ENCODE measurements at places on chromosomes 12 and 14.

- DNase-seq = no peak
Measured at GRCh38 chr12:27468241-27468640, 21.7 kb downstream of the SMCO2 start.

DNA sequence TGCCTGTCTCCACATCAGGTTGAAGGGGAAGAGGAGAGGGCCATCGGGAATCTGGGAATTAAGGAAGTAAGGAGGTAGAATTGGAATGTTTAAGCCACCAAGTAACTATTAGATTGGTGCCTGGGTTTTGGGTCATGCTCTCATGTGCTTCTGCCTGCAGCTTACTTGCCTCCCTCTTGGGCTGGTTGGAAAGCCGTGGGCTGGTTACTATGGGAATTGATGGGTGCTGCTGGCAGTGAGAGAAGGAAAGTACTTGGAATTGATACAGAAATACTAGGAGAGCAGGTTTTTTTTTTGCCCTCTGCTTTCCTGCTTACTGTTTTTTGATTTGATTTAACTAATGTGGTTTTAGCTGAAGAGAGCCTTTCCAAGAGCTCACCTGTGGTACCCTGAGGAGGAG, 493.5 kb upstream of the RGS6 start:
- no peak for DNase-seq

- no peak for DNase-seq
Measured at GRCh38 chr12:105843986-105844760, 294.6 kb downstream of the NUAK1 start.

DNA sequence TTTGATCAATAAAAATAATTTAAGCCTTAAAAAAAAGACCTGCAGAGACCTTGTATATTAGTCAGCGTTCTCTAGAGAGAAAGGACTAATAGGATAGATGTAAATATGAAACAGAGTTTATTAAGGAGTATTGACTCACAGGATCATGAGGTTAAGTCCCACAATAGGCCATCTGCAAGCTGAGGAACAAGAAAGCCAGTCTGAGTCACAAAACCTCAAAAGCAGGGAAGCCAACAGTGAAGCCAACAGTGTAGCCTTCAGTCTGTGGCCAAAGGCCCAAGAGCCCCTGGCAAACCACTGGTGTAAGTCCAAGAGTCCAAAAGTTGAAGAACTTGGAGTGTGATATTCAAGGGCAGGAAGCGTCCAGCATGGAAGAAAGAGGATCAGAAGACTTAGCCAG, 66.3 kb downstream of the TBX5 start:
- no peak for DNase-seq

DNA sequence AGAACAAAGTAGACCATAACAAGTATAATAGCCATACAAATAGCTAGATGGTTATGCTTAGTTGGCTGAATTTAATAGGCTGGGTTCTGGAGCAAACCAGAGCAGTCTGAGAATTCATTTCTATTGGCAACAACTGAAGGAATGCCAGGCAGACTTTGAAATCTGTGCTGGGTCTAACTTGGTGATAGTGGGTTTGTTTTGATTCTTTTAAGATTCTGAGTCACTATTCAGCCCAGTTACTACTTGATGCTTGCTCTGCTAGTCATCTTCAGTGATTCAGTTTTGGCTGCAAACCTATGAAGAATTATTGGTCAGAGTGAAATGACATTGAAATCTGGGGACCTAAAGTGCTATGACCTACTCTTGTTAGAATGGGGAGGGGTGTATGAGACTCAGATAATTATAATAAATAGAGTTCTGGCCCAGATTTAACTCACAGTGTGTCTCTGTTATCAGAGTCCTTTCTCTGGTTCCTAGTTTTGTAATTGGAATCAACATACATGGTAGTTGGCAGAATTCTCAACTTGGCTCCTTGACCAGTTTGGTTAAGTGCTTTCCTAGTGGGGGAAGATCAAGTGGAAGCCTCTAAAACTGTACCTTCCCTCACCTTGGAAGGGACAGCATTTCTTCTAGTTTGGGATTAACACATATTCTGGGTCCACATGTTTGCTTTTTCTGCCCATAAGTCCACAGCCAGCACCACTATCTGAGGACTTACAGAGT, 43.5 kb downstream of the MNAT1 start:
- DNase-seq = no peak

- DNase-seq = no peak
Measured at GRCh38 chr12:116245189-116245588, 32.3 kb downstream of the MED13L start.

DNA sequence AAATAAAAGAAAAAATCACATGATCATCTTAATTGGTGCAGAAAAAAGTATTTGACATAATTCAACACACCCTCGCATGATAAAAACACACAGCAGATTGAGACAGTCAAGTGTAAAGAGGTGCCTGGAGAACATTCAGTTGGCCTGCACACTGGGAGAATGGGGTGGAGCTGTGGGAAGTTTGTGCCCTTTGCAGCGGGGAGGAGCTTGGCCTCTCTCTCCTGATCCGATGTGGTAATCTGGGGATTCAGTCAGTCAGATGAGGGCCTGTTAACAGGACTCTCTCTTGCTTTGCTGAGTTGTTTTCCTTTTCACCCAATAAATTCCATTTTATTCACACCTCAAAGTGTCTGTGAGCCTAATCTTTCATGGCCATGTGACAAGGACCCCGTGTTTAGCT, 5.9 kb downstream of the SERPINA6 start:
- no peak for DNase-seq

DNA sequence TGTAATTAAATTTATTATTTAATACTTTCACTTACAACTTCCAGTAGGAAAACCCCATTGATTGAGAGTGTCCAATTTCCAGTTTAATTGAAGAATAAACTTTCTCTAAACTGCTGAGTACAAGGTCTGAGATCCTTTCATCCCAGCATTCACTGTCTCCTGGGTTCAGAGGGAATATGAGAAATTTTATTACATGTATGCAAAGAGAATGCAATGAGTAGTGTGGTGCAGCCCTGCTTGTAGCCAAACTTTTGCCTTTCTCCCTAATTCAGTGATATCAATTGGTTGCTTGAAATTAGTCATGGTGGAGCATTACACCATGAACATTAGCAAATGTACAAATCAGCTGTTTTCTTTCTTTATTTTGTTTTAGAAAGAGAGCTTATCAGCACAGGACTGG, 780.6 kb upstream of the MDGA2 start:
- DNase-seq = no peak

DNA sequence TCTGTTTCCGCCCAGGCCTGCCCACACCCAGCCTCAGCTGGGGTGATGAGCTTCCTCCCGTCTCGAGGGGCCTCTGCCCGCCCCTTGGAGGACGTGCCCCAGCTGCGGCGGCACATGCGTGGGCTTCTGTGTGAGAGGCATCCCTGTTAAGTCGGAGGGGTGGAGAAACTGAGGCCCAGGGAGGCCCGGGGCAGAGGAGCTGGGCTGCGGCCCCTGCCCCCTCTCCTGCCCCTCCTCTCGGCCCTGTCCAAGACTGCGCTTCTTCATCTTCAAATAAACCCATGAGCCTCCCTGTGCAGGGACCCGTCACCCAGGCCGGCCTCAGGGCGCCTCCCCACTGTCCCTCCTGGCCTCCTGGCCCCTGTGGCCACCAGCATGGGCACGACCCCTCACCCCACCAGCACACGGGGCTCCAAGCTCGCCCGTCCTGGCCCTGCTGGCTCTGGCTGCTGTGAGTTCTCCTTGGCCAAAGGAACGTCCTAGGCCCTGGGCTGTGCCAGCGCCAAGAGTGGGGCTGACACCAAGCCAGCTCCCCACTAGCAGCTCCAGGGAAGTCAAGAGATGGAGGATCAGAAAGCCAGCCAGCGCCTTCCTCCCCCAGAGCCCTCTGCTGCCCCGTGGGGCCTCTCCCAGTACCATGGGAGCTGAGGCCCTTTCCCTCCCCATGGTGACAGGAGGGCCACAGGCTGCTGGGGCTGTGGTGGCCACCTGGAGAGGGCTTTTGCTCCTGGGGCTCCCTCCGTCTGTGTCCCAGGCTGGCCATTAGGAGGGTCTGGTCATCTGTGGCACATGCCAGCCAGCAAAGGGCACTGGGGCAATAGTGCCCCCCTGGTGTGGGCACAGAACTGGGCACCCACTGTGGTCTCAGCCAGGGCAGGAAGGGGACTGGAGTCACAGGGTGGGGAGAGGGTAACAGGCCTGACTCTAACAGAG, 180.4 kb downstream of the KIF26A start:
- no peak for DNase-seq

DNA sequence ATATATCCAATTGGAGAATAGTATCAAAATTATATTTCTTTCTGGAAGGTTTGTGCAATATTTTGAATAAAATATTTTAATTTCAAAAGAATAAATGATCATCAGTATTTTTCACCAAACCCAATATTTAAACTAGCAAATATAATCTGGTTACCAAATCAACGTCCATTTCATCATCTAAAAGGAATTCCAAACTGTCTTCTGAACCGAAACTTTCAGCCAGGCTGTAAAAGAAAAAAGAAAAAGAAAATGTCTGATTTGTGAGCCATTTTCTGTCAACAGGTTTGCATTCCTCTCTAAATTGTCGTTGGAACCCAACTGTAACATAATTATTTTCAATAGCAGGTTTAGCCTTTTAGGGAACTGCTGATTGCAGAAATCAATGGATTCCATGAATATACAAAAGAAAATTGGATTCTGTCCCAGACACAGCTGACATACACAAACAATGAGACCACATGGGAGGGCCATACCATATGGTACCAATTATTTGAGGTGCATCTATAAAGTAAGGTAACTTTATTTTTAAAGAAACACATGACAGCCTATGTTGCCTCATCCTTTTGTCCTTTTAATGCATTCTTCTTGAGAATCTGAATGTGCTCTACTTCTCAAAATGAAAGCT, 22.7 kb downstream of the SNRPF start:
- no peak for DNase-seq

DNA sequence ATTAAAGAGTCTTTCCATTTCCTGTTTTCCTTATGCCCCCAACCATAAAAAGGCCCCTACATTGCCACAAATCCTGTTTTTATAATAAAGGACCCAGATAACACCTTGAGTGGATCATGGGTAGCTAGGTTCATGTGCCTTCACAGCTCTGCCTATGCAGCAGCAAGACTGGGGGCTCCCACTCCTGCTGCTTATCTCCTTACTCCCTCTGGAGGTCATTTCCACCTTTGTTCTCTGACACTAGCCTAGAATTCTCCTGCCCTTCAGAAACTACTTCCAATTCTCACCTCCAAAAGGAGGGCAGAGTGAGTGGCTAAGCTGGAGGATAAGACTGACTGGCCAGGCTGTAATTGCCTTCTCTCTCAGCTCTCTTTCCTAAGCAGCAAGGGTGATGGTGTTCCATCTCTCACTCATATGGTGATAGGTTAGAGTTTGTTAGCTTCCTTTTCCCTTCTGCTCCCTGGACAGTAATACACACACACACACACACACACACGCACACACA, 20.0 kb upstream of the STAC3 start:
- no peak for DNase-seq

GRCh38 chr12:65139389-65139788, 18.3 kb upstream of the WIF1 start:
- DNase-seq = no peak

DNA sequence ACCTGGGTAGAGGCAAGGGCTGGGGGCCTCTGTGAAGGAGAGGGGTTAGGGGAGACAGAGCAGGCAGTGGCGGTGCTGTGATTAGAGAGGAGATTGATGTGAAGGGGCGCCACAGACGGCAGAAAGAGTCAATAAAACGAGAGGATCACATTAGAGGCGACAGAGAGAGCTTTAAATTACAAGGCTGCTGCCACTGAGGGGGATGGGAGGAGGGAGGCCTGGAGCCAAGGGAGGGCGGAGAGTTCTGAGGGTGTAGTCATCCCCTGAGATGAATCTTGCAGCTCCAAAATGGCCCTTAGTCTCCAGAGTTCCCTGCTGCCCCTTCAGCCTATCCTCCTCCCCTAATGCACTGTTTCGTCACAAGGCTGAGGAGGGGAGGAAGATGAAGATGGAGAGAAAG, 12.8 kb downstream of the ZFHX2 start:
- DNase-seq = no peak

DNA sequence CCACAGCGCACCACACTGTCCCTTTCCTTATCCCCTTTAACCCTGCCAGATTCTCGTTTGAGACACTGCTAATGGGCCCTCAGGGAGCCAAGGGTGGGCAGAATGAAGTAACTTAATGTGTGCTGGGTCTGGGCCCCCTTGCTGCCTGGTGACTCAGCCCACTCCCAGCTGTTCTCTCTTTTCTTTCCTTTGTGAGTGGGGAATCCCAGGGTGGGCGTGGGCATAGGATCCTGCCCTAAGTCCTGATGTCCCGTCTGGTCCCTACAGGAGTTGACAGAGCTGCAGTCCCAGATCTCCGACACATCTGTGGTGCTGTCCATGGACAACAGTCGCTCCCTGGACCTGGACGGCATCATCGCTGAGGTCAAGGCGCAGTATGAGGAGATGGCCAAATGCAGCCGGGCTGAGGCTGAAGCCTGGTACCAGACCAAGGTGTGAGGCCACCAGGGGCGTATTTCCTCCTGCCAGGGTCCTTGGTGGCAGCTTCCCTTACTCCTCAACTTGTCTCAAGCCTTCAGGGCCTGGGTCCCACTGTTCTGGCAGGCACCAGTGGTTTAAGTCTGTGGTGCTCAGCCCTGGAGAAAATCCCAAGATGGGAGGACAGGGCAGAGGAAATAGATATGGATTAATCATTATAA, 8.3 kb downstream of the KRT7 start:
- no peak for DNase-seq

DNA sequence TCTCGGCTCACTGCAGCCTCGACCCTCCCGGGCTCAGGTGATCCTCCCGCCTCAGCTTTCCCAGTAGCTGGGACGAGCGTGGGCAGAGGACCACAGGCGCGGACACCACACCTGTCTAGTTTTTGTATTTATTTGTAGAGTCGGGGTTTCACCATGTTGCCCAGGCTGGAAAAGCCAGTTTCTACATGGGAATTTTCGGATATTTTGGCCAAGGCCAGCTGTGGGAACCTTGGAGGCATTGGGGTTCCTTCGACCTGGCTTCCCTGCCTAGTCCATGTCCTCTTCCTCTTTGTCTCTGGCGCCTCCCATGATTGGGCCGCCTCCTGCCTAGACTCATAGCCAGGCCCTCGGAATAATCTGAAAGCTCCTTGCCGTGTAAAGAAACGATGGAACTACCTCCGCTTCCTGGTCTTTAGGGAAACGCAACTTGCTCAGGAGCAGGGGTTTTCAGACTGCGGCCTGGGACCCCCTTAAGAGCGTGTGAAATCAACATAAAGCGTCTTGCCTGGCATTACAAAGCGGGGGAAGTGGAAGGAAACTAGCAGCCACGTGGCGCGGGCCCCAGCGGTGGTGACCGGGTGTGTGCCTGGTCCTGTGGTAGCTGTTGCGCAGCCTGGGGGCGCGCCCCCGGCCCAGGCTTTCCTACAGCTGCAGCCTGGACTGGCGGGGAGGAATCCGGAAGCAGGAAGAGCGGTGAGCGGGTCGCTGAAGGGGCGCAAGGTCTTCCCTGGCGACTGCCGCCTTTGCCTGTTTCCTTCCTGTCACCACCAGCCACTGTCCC, 1.4 kb upstream of the HSP90AA1 start:
- peak; percentile 67 for DNase-seq

- no peak for DNase-seq
Measured at GRCh38 chr12:5577211-5577612, 145.3 kb downstream of the NTF3 start.
